ENCODE measurements at places on chromosomes 4 and X.

- no peak for DNase-seq
Measured at GRCh38 chr4:138633580-138633904, 382.0 kb upstream of the NOCT start.

GRCh38 chr4:129322920-129323319, 227.0 kb downstream of the C4orf33 start:
- DNase-seq: no peak

DNA sequence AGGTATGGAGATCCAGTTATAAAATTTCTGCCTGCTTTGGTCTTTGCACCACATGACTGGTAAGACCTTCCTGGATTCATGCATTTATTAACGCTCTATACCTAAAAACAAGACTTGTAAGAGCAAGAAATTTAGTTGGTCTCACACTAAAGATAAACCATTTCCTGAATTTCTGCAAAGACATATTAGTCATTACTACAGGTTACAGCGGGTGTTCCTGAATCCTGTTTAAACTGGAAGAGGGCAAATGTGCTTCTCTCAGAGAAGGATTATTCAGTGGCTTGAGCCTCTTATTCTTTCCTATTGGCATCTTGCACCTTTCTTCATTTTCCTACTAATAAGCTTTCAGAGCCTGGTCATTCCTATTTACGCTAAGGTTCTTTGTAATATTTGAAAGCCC, 397.6 kb upstream of the TENM3 start:
- DNase-seq: no peak

DNA sequence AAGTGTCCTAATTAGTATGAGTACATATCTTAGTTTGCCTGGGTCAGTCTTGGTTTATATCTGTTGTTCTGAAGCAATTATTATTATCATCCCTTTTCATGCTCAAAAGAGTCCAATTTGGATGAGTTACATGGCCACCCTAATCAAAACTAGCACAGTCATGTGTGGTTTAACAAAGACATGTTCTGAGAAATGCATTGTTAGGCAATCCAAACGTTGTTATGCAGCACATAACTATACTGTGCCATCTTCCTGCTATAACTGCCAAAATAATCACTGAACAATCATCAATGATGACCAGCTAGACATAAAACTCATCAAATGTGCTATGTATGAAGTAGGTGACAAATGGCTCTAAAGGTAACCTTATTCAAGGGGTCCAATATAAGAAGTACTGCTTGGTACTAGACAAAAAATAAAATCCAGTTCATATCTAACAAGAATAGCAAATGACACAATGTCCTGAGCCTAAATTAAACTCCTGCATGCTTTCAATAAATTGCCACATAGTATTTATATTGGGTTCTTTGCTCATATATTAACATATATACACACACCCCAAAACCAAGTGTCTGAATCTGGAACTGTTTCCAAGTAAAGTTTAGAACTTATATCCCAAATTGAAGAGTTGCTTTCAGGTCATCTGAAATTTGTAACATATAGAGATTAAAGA, 41.9 kb downstream of the CNOT6L start:
- no peak for DNase-seq

DNA sequence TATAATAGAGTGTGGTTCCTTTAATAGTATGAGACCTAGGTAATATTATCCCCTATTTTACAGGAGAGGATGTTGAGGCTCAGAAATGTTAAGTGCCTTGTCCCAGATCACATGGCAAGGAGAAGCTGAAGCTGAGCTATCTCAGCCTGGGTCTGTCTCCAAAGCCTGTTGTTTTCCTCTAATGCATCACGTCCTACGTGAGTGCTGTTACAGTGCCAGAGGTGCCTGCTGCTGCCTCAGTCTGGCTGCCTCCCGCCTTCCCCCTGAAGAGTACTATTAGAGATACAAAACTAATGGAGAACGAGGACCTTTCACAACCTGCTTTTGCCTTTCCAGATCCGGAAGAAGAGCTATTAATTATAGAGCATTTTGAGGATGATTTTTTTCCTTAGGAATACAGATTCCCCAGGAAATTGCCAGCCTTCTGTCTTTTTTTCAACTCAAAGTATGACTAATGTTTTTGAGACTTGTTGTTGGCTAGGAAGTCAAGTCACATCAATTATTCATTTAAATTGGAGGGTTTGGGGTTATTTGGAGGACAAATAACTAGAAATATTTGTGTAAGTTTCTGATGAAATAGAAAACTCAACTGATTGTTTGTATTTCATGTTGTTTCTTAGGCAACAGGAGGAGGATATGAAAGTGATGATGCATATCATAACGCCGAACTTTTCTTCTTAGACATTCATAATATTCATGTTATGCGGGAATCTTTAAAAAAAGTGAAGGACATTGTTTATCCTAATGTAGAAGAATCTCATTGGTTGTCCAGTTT, 43.9 kb upstream of the MTMR1 start:
- no peak for DNase-seq

- no peak for DNase-seq
Measured at GRCh38 chr4:63430105-63430504, 979.1 kb downstream of the TECRL start.

DNA sequence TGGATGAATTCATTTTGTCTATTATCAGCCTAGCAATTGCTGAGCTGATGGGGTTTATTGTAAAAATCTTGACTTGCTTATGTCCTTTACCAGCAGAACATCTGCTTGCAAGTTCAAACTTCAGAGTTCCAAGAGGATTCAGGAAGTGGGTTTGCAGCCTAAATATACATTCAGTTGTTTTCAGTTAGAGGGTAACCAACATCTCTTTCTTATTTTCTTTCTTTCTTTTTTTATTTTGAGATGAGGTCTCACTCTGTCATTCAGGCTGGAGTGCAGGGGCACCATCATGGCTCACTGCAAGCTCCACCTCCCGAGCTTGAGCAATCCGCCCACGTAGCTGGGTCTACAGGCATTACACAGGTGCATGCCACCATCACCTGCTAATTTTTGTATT, 31.4 kb upstream of the FHL1 start:
- no peak for DNase-seq

DNA sequence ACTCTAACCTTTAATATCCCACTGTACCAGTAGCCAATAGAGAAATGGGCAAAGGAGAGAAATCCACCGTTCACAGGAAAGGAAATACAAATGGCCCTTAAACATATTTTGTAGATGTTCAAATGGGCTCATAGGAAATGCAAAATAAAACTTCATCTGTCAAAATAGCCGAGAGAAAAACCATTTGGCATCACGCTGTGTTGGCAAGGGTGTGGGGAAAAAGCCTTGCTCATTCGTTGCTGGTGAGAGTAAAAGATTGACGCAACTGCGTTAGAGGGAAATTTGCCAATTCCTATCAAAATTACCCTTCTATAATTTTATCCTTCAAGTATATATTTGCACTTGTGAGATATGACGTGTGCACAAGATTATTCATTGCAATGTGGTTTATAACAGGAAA, 131.9 kb downstream of the EIF4E start:
- DNase-seq: no peak

DNA sequence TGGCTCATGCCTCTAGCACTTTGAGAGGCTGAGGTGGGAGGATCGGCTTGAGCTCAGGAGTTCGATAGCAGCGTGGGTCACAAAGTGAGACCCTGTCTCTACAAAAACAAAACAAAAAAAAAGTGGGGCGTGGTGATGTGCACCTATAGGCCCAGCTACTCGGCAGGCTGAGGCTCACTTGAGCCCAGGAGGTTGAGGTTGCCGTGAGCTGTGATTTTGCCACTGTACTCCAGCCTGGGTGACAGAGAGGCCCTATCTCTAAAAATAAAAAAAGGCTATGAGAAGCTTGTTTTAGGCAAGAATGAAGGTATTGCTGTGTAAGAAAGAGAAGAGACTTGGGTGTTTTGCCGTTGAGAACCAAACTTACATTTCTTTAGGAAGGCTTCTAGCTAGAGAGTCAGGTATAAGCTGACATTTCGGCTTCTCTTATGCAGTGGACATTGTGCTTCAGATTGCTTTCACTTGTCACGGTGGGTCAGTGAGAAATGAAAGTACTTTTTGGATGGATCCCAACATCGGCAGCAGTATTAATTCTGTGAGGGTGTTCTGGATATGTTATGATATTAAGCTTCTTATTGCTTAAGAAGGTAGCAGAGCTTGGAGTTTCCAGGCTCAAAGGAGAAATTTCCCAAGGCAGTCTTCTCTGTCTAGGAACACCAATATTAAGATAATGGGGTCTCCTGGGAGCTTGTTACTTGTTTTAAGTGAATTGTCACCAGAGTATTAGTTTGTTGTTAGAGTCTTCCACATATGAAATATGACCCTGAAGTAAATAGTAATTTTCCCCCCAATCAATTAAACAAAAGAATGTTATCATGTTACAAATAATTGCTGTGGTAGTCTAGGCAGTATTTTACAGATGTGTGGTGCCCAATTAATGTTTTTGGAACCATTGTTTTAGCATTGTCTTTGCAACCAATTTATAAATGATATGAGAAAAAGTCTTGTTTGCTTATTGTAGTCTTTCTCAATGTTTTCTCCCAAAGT, 17.6 kb downstream of the TMEM131L start:
- no peak for DNase-seq

- no peak for DNase-seq
Measured at GRCh38 chr4:177632481-177632880, 190.2 kb upstream of the AGA start.

DNA sequence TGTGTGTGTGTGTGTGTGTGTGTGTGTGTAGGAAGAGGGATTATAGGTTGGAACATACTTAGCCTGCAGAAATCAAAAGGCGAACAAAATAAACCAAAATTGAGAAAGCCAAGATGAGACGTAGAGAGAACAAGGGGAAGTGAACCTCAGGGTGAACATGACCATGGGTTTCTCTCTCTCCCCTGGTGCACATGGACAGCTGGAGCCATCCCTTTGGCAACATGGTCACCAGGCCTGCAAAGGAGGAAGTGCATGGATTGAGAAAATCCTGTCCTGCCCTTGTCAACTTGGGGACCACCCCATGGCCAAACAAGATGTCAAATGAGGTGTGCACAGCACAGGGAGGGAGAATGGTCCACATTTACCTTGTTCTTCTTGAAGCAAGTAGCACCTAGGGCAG, 23.1 kb downstream of the LGI2 start:
- no peak for DNase-seq

GRCh38 chr4:647481-647880, 22.1 kb downstream of the PDE6B start:
- DNase-seq: no peak
